BJ (cell line): ENCODE measurements at places on chromosomes 7 and 10.
A peak's percentile ranks its signal among the peaks of the same experiment; 100 is the strongest.

- DNase-seq = no peak
Observed at GRCh38 chr7:88523645-88524044, 217.0 kb upstream of the STEAP4 start.

DNA sequence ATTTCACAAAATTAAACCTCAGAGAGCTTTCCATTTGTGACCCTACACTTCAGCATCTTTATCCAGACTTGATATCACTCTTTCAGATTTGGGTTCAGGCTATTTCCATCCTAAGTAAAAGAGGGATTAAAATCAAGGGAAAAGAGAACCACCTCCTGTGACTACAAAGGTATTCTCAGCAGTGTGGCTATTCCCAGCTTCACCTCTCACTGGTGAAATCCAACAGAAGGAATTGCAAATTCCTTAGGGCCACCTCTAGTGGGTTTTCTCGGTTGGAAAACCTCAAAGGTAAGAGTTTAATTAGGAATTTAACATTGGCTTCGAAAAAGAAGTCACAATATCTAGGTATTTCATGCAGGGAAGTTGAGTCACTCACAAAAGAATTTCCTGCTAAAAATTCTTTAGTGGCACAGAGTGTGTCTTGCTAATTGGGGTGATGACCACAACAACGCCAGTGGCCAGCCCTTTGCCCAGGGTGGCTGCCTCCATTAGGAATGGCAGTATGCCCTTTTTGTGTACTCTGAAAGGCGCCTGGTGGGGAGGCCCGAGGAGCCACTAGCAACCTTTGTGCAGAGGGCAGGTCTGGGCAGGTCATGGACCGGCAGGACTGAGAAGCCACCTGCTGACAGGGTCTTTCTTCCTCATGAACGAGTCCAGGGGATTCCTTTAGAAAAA lies 52.2 kb downstream of the SEM1 start:
- DNase-seq = no peak

- DNase-seq = no peak
Observed at GRCh38 chr7:146249272-146249671, 132.7 kb downstream of the CNTNAP2 start.

- no peak for DNase-seq
Observed at GRCh38 chr7:11374629-11375028, 401.0 kb downstream of the PHF14 start.

DNA sequence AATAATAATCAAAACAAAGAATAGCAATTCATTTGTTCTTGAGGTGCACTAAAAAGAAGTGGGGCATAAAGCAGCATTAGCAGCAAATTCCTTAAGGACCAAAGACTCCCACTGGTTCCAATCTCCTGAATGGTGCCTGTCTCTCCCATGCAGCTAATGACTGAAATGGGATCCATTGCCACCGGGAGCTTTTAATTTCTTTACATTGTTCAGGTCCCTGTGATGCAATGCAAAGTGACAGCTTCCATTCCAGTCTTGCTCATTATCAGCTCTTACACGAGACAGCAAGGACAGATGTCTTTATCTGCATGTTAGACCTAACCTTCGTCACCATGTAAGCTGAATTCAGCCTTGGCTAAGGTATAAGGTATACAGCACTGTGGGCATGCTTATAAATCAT lies 148.1 kb downstream of the POU6F2 start:
- DNase-seq = no peak

DNA sequence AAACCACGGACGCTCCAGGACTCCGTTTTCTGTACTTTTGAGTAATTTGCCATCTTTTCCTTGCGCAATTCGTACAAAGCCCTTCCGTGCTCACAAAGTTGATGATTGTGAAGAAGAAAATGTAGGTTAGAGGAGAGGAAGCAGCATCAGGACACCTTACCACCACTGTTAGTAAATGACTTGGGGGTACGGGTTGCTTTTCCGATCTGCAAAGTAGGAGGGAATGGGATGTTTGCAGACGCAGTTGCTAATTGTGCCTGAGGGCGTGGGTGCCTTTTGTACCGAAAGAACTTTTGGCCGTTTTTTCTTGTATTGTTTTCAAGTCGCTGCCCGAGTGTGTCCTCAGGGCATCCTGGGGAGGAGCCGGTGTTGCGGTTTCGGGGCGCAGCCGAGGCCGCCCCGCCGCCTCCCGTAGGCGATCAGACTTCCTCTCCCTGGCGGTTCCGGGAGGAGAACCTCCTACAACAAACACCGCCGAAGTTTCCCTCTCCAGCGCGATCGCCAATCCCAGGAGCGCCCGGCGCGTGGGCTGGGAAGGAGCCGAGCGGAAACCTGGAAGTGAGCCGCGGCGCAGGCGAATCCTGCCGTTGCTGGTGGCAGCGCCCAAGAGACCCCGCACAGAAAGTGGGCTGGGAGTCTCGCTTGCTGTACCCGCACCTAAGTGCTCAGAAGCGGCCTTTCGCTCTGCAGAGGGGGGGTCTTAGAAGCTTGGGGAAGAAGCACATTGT lies 1.0 kb downstream of the PRR15 start:
- peak; percentile 31 for DNase-seq

DNA sequence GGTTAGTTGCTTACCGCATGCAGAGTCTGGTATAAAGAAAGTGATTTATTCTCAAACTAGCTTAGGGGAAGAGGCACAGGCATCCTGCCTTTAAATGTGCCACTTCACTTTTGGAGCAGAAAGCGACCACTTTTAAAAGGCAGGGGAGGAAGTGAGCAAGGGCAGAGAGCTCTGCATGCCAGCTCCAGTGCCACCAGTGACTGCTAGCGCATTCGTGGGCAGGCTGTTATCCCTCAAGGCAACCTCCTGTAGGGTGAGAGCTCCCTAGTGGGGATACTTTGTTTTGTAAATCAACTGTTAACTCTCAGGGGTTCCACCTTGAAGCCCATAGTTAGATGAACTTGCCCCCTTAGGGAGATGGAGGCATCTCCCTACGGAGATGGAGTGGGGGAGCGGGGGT lies 29.4 kb upstream of the GRB10 start:
- no peak for DNase-seq

DNA sequence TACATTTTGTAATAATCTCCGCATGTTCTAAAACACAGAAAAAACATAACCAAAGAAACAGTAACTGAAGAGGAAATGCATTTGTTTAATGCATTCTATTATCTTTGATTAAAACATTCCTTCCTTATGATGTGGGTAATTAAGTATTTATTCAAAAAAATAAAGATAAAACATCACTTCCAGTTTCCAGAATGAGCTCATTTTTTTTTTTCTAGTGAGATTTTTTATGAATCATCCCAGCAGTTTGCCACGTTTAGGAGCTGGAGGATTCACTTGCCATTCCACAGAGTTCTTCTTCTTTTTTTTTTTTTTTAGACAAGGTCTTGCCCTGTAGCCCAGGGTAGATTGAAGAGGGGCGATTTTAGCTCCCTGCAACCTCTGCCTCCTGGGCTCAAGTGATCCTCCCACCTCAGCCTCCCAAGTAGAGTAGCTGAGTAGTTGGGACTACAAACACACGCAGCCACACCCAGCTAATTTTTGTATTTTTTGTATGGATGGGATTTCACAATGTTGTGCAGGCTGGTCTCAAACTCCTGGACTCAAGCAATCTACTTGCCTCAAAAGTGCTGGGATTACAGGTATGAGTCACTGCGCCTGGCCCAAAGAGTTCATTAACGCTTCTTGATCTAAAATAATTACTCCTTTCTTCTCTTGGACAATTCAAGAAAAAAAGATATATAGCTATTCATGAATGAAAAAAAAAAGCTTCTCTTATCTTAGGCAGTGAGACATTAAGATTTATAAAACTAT lies 177.3 kb downstream of the DKK1 start:
- peak; percentile 52 for DNase-seq

- DNase-seq = no peak
Observed at GRCh38 chr10:70424320-70424719, 17.2 kb downstream of the NODAL start.

DNA sequence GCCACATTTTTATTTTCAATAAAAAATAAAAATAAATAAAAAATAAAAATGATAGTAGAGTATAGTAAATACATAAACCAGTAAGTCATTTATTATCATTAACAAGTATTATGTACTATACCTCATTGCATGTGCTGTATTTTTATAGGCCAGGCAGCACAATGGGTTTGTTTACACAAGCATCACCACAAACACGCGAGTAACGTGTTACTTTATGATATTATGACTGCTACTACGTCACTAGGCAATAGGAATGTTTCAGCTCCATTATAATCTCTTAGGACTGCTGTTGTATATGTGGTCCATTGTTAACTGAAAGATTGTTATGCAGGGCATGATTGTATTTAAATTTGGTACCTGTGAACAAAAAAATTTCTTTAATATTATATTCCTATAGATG lies 20.8 kb upstream of the SDHAF3 start:
- no peak for DNase-seq

- DNase-seq = peak; percentile 37
Observed at GRCh38 chr10:29714096-29714874, 79.5 kb upstream of the SVIL start.

GRCh38 chr7:81560708-81561107 lies 209.1 kb downstream of the HGF start:
- no peak for DNase-seq

DNA sequence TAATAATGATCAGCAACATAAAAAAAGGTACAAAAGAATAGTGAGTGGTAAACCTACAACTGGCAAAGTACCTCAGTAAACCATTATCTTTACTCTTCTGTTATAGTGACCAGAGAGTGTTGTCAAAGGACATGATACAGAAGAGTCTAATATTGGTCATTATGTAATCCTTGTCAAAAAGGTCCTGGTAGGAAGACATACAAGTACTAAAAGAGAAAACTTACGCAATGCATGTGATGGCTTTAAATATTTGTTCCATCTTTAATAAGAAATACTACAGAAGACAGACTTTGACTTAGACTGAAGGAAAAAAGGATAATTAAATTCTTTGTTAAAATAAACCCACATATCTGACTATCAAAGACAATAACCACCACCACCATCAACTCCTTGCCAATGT lies 6.5 kb downstream of the DOCK4 start:
- no peak for DNase-seq

GRCh38 chr7:157017603-157018327 lies 7.3 kb upstream of the MNX1 start:
- no peak for DNase-seq

DNA sequence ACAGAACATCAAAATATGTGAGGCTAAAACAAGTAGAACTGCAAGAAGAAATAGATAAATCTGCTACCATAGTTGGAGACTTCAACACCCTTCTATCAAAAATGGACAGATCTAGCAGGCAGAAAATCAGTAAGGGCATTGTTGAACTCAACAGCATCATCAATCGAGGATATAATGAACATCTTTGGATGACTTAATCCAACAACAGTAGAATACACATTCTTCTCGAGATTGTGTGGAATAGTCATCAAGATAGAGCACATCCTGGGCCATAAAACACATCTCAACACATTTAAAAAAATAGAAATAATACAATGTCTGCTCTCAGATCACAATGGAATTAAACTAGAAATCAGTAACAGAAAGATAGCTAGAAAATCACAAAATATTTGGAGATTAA lies 9.9 kb downstream of the IGFBP1 start:
- no peak for DNase-seq

GRCh38 chr7:135260930-135261721 lies 27.5 kb downstream of the STRA8 start:
- no peak for DNase-seq

DNA sequence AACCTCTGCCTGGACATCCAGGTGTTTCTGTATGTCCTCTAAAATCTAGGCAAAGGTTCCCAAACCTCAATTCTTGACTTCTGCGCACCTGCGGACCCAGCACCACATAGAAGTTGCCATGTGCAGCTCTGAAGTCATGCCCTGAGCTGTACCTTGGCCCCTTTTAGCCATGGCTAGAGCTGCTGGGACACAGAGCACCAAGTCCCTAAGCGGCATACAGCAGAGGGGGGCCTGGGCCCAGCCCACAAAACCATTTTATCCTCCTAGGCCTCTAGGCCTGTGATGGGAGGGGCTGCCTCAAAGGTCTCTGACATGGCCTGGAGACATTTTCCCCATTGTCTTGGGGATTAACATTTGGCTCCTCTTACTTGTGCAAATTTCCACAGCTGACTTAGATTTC lies 14.6 kb downstream of the TMEM243 start:
- no peak for DNase-seq
